ENCODE measurements at places on chromosomes 13 and 19.

DNA sequence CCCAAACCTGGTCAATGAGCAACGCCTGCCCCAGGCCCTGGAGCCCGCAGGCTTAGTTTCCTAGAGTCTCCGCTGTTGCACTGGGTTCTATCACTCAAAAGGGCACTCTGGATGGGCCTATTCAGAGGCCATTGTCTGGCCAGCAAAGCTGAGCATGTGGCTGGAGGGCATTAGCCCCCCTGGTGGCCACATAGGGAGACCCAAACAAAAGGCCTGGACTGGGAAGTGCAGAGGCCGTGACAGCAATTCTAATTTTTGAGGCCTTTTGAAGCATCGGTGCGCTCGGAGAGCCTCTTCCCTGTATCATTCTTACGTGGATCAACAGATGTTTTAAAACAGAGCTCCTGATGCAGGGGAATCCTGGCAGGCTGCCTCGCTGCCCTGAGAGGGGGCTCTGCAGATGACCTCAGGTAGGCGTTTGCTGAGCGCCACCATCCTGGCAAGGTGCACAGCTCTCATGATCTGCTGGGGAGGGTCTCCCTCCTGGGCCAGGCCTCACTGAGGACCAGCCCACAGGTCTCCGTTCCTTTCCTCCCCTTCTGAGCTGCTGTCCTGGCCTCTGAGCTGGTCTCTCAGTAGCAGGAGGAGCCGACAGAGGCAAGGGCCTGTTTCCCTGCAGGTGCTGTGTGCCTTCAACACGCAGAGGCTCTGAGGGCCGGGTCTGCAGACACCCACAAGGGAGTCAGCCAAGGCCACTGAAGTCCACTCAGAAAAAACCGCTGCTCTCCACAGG, 190.5 kb downstream of the URI1 start:
- no peak for DNase-seq

DNA sequence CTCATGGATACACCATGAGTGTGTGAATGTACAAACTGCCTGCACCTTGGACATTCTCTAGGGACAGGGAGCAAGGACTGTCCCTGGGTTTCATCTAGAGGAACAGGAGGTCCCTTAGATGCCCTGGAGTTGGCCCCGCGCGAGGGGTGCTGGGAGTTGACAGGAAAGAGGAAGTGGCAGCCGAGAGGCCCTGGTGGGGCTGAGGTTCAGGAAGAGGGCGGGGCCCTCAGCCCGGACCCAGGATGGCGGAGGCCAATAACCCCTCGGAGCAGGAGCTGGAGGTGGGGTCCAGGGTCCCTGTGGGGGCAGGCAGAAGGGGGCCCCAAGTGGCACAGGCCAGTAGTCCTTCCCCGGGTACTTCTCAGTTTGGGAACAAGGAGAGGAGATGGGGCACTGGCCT, 6.9 kb downstream of the PKN1 start:
- DNase-seq = peak; percentile 78

GRCh38 chr19:49873834-49874233, 3.3 kb downstream of the AKT1S1 start:
- no peak for DNase-seq

DNA sequence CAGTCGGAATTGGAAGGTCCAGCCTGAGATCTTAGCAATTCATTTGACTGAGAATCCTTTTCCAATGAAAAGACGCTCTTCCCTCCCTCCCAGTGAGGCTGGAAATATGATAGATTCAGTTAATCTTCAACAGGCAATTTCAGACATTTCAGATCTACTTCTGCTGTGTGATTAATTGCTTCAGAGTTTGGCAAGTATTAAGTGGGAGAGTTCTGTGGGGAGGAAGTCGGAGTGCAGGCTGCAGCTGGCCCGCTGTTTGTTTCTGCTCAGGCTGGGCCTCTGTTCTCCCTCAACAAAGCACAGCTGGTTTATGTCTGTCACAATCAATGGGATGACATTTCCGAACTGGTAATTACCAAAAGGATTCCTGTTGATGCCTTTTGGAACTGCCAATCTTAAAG, 178.2 kb downstream of the NDFIP2 start:
- DNase-seq = no peak

DNA sequence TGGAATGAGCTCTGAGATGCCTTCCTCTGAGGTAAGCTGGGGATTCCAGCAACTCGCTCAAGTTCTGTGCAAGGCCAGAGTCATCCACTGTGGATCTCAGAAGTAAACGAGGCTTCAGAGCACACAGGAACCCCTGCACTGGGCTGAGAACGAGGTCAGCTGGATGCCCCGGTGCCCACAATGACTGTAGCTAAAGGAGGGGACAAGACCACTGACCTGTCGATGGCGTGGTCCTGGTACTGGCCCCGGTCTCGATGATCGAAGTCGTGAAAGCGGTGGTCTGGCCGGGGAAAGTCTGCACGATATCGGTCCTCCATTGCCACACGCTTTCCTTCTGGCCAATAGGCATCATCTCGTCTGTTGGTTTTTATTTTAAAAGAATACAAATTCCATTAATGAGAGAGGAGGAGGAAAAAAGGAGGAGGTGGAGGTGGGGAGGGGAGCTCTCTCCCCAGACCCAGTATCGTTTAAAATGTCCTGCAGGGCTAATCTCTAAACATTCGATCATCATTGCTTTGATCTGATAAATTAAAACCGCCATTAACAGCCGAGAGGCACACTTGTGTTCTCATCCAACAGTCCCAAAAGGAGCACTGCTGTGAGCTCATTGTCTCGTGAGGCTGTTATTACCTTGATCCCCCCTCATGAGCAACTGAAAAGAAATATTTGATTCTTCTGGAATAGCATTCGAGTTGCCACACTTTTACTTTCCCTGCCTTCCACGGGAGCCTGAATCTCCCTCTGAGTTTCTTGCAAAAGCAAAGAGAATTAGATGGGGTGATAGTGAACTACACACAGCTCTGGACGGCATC, 25.0 kb upstream of the TINCR start:
- no peak for DNase-seq

- no peak for DNase-seq
Observed at GRCh38 chr13:72284791-72285190, 417.8 kb upstream of the DACH1 start.

- DNase-seq = no peak
Observed at GRCh38 chr13:112716841-112717520, 27.1 kb downstream of the ATP11A start.

DNA sequence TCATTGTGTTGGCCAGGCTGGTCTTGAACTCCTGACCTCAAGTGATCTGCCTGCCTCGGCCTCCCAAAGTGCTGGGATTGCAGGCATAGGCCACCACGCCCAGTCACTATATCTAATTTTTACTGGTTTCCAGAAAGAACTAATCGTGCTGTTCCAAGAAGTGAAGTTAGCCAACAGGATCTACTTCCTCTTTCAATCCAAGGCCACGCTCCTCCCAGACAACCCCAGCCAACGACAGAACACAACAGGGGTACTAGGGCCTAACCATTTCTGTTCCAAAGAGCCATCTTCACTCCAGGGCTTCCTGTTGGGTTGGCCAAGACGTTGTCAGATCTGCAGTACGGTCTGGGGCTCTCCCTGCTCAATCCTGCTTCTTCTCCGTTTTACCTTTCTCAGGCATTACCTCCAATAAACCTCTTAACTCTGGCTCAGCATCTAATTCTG, 7.0 kb upstream of the LSM14A start:
- DNase-seq = no peak

DNA sequence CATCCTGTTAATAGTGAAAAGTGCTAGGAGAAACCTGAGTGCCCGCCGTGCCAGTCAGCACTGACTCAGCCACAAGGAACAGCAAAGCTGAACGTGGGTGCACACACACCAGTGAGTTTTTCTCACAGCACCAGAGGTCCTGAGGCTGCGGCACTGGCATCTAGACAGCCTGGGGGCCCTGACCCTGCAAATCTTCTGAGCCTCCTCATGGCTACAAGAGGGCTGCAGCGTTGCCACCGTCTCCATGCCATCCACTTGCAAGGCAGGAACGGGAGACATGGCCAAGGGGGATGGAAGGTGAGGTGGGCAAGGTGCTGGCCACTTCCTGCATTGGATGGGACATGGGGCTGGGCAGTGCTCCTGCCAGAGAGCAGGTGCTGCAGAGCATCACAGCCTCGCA, 211.2 kb upstream of the SOX1 start:
- no peak for DNase-seq

GRCh38 chr13:42354241-42355091, 82.5 kb downstream of the AKAP11 start:
- DNase-seq = peak; percentile 27

GRCh38 chr19:49558591-49558990, 21.8 kb downstream of the NOSIP start:
- no peak for DNase-seq

DNA sequence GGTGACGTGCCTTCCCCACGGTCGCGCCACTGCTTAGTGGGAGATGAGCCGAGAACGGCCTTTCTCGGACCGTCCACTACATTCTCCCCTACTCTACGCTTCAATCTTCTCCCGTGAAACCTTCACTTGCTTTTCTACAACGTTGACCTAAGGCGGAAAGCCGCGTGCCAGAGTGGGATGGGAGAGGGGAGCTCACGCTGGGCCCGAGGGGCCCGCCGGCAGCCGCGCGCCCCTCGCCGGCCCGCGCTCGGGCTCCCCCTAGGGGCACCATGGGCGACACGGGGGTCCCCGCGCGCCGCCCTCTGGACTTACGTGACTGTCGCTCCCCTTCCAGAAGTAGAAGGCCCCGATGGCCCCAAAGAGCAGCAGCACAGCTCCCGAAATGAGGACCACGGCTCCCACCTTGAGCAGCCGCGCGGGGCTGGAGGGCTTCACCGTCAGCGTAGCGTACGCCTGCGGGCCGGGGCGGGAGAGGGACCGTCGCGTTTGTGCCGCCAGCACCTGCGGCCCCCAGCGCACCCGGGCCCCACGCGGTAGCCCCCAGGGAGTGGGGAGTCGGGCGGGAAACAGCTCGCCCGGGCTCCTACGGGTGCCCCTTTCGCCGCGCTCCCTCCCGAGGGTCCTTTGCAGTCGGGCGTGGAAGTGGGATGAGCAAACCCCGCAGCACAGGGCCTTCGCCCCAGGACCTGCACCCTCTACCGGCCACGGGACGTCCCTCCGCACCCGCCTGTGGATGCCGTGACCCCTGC, 727 bp downstream of the CNMD start:
- DNase-seq = peak; percentile 1

DNA sequence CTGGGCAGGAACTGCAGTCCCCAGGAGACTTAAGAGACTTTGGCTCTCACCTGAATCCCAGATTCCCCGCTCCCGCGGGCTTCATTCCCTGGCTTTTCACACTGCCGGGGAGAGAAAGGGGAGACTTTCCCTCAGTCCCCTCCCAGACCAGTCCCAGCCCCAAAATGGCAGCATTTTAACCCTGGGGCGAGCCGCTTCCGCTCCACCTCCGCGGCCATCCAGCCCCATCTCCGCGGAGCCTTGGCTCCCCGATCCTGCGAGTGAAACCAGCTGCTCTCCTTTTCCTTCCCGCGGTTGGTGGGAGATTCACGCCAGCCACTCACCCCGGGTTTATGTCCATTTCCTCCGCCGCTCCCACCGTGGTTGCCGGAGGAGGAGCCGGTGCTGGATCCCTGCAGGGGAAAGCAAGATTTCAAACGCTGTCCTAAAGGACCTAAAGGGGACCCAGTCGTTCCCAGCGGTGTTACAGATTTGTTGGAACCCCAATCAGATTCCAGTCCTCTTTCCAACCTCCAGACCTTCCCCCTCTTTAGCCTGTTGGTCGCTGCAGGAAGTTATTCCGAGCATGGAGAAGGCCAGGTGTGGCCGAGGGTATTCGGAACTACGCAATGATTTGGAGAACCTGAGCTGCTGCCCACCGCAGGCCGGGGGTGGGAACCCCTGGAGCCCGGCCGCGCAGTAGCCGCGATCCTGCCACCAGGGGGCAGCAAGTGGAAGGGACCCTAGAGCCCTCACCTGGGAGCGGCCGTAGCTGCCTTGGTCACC, 3.4 kb downstream of the DMKN start:
- peak; percentile 81 for DNase-seq

DNA sequence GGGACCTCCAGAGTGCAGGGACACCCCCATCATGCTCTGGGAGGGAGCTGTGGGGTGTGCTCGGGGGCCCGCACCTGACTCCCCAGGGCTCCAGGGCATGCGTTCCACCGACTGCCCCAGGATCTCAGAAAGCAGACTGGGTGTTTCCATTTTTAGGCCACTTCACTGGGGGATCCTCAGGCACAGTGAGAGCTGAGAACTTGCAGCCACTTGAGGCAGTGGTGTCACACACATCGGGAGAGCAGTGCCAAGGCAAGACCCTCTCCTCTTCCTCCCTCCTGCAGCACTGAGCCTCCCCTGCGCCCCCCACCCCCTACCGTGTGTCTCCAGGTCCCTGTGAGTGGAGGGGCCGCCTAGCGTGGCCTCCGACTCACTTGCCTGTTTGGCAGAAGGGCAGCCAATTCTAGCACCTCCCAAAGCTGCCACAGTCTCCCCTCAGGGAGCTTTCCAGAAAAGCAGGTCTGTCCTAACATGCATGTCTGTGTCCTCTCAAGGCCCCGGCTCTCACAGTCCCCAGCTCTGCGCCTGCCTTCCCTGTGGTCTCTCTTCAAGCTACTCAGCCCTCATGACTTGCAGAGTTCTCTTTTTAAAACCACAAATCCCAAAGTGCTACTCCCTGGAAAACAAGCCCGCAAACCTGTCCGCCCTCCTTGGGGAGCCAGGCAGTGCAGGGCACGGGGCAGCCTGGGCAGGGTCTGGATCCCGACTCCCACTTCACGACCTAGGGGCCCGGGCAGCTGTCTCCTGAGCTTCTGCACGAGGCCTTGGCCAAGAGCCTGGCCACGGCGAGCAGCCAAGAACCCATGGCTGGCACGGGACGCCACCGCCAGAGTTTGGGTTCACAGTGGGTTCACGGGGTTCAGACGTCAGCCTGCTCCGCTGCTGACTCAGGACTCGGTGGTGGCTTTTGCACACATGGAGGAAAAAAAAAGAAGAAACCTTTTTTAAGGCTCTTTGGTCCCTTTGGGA, 94.1 kb downstream of the STK24 start:
- no peak for DNase-seq

GRCh38 chr13:92407858-92408257, 818.7 kb upstream of the GPC6 start:
- DNase-seq = no peak

GRCh38 chr19:46378268-46378667, 31.4 kb downstream of the PPP5C start:
- DNase-seq = no peak

- no peak for DNase-seq
Observed at GRCh38 chr13:50460358-50460757, 383.1 kb downstream of the DLEU7 start.

DNA sequence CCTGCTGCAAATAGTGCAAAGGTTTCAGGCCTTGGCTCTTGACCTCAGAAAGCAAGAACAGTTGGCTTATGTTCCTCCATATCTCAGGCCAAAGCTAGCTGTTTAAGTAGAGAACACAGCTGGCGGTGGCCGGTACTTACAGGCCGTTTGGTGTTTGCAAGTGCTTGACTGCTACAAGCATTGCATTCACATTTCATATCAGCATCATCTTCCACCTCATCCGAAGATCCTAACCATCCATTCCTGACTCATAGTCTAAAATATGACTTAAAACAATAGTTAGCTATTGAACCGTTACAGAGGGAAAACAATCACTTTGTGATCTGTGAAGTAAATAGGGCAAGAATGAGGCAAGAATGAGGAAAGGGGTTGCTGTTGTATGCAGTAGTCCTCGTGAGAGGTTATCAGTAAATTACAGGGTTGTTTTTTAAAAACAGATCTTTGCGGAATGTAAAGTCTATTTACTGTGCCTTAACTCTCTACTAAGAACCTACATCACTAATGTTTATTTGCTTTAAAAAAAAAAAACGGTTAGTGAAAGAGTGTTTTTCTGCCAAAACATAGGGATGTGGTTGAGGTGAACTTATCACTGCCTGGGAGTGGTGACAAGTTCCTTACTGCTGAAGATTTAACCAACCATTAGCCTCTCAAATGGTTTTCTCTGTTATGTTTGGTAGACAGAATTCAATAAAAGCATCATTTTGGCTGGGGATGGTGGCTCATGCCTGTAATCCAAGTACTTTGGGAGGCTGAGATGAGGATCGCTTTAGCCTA, 21.6 kb upstream of the WDR88 start:
- no peak for DNase-seq

- no peak for DNase-seq
Observed at GRCh38 chr19:931860-932647, 6.2 kb downstream of the ARID3A start.

All from stimulated activated CD4-positive, alpha-beta T cell treated with anti-CD3 and anti-CD28 coated beads, Interleukin-2, amount 100 ng/mL, for 48 hours (primary cell).